ENCODE measurements at places on chromosomes 16 and 17.

DNA sequence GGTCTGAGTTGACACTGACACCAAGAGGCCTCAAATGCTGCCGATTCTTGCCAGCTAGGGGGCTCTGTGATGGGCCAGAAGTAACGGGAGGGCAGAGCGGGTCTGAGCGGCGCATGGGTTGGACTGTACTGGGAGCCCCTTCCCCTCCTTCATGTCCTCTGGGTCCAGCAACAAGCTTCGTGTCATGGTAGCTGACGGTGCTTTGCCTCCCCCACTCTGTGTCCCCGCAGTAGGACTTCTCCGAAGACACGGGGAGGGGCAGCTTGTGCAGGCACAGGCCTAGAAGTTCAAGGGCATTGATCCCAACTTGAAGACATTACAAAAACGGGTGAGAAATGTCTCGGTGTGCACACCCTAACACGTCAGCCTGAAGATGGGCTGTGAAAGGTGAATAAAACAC lies 39.8 kb upstream of the DNAH17 start:
- DNase-seq, result no peak
- H3K36me3 ChIP-seq, result no peaks in the 10 kb centered on the region
- H3K27ac ChIP-seq, result no peak overlapping the region
- no peaks in the 10 kb centered on the region for H3K27me3 ChIP-seq
- no peak overlapping the region for H3K4me3 ChIP-seq

GRCh38 chr17:57034807-57035754 lies 50.0 kb upstream of the AKAP1 start:
- peaks cover 27% of the 10 kb centered on the region for H3K27me3 ChIP-seq
- no peak overlapping the region for H3K27ac ChIP-seq
- no peaks in the 10 kb centered on the region for H3K4me1 ChIP-seq
- H3K36me3 ChIP-seq, result no peaks in the 10 kb centered on the region
- H3K4me3 ChIP-seq, result no peak overlapping the region

- H3K27ac ChIP-seq, result no peak overlapping the region
- H3K4me3 ChIP-seq, result no peak overlapping the region
- peaks cover 11% of the 10 kb centered on the region for H3K4me1 ChIP-seq
- no peaks in the 10 kb centered on the region for H3K36me3 ChIP-seq
These were observed 1.8 kb upstream of the NEUROD2 start for GRCh38 chr17:39609416-39610025.

DNA sequence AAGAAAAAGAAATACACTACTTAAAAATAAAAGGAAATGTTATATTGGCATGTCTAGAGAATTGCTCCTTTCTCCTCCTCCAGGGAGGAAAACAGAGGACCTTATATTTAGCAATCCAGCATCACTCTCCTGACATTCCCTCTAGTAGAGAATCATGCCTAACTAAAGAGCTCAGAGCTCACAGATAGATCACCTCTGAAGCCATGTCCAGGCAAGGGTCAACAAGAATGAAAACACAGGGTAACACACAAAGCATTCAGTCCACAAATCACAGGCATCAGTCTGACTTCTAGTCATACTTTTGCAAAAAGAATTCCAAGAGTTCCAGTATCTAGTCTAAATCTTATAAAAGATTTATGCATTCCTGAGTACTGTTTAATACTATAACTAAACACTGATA lies 4.4 kb upstream of the HASPIN start:
- H3K27me3 ChIP-seq, result no peaks in the 10 kb centered on the region
- DNase-seq, result no peak
- H3K36me3 ChIP-seq, result peaks cover 56% of the 10 kb centered on the region
- no peak overlapping the region for H3K4me3 ChIP-seq
- no peak overlapping the region for H3K27ac ChIP-seq

- peak within 1 kb of the TSS; percentile 92 for H3K4me3 ChIP-seq
- H3K4me1 ChIP-seq, result peaks cover 23% of the 10 kb centered on the region
- H3K27ac ChIP-seq, result peak within 1 kb of the TSS; percentile 92
- H3K36me3 ChIP-seq, result no peaks in the 10 kb centered on the region
These were observed at the start of gene SPG7 for GRCh38 chr16:89507834-89508590. SPG7 (plus strand) TSS chr16:89508403; CDS start chr16:89508418, 15 bp downstream.

- H3K4me3 ChIP-seq, result no peak overlapping the region
- no peaks in the 10 kb centered on the region for H3K36me3 ChIP-seq
- peaks cover 8% of the 10 kb centered on the region for H3K27me3 ChIP-seq
- DNase-seq, result no peak
- no peak overlapping the region for H3K27ac ChIP-seq
- no peaks in the 10 kb centered on the region for H3K4me1 ChIP-seq
These were observed 144.0 kb upstream of the IRX6 start for GRCh38 chr16:55179852-55180585.

DNA sequence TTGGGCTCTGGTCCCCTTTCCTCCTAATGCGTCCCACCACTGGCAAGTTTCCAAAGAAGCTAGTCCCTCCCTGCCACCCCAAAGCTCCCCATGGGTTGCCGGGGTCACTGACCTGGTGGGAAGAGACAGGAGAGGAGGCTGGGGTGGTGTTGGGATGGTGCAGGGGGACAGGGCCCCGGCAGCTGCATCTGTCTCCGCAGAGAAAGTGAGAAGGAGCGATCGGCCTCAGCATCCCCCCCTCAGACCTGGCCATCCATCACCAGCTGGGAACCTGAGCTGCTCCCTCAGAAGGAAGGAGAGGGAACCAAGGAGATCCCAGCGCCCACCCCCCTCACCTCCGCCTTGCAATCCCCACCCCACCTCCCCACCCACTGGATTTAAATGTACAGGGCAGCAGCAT lies 3.3 kb downstream of the ETV4 start:
- no peaks in the 10 kb centered on the region for H3K36me3 ChIP-seq
- H3K27ac ChIP-seq, result no peak overlapping the region
- DNase-seq, result no peak
- no peak overlapping the region for H3K4me3 ChIP-seq

DNA sequence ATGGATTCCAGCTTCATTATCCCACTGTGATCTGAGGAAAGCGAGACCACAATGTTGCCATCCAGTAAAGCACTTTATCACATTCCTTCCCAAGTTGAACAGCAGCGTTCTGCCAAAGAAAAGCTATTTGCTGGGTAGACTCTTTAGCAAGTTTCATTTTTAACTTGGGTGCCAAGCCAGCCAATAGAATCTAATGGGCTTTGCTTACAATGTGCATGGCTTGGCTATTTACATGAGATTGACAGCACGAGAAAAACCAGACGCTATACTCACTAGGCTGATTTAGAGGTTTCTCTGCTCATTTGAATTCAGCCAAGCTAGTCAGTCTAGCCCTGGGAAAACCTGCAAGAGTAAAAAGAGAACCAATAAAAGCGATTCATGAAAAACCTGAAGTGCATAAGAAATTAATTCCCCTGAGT lies 108.9 kb downstream of the CDH13 start:
- DNase-seq, result no peak
- H3K4me1 ChIP-seq, result no peaks in the 10 kb centered on the region
- H3K4me3 ChIP-seq, result no peak overlapping the region
- H3K36me3 ChIP-seq, result no peaks in the 10 kb centered on the region
- no peak overlapping the region for H3K27ac ChIP-seq

DNA sequence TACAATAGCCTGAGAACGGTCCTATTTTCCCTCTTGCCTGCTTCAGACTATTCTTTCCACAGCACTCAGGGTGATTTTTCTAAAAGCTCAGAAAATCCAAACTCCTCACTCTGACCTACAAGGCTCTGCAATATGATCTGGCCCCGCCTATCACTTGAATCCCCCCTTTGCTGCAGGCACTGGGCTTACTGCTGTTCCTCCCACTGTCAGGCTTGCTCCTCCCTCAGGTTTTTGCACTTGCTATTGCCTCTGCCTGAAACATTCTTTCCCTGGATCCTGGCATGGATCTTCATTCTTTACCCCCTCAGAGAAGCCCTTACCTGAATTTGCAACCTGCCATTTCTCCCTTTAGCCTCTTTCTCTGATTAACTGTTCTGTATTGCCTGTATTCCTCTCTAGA lies 52.3 kb downstream of the RPGRIP1L start:
- no peak for DNase-seq
- H3K4me1 ChIP-seq, result no peaks in the 10 kb centered on the region
- H3K27me3 ChIP-seq, result no peaks in the 10 kb centered on the region

DNA sequence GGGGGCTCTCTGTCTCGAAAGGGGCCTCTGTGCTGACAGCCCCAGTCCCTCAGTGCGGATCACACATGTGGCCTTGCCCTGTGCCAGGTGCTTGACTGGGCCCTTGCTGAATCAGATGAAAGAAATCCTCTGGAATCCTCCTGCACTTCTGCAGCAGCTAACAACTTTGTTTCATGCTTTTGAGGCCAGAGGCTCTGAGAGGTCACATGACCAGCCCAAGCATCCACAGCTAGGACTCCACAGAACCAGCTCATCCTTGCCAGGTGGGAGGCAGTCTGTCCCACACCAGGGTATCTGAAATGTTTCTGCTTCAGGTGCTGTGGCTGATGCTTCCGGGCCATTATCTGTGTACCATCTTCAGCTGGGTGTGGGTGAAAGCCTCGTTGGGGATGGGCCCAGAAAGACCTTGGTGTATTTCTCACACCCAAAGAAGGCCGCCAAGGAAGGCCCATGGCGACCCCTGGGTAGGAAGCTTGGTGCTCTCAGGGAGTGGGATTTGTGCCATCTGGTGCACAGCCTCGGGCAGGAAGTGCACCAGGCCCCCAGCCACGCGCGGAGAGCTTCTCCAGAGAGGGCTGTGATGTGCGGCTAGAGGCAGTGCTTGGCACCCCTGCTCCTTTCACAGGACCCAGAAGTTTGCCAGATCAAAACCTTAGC lies 143.8 kb downstream of the CLEC16A start:
- H3K27ac ChIP-seq, result no peak overlapping the region
- H3K27me3 ChIP-seq, result no peaks in the 10 kb centered on the region
- H3K36me3 ChIP-seq, result peaks cover 3% of the 10 kb centered on the region
- peaks cover 47% of the 10 kb centered on the region for H3K4me1 ChIP-seq

GRCh38 chr17:72702136-72702735 lies 390.3 kb downstream of the SLC39A11 start:
- H3K36me3 ChIP-seq, result peaks cover 10% of the 10 kb centered on the region
- H3K4me1 ChIP-seq, result no peaks in the 10 kb centered on the region
- no peak overlapping the region for H3K4me3 ChIP-seq
- no peaks in the 10 kb centered on the region for H3K27me3 ChIP-seq

- no peak overlapping the region for H3K4me3 ChIP-seq
- peak; percentile 77 for DNase-seq
- H3K36me3 ChIP-seq, result no peaks in the 10 kb centered on the region
- no peak overlapping the region for H3K27ac ChIP-seq
- peaks cover 81% of the 10 kb centered on the region for H3K27me3 ChIP-seq
- H3K4me1 ChIP-seq, result no peaks in the 10 kb centered on the region
These were observed 41.5 kb downstream of the CD300LF start for GRCh38 chr17:74671031-74671771.

DNA sequence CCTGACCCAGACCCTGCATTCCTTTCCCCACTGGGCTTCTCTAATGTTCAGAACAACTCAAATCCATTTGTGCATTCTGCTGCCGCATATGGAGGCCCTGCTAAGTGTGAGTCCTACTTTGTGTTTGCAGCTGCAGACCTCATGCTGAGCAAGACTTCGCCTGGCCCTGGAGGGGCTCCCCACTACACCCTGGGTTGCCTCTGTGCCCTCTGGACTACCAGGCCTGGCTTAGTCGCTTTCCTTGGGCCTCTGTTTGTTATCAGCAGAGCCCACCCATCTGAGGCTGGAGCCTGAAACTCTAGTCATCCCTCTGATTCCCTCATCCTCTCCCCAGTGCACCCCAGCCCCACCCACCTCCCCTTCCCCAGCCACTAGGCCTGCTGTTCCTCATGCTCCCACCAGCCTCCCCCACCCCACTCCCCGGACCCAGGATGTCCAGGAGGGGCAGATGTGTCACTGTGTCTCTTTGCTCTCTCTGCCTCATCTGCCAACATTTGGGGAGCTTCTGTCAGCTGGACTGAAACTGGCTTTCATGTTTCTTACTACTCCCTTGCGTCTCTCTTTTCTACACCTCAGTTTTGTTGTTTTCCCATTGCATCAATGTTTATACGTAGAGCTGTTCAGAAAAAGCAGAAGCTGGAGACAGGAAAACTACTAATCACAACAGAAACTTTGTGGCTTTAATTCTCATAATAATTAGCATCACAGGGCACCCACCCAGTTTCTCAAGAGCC lies 17.9 kb upstream of the CD300E start:
- no peak overlapping the region for H3K4me3 ChIP-seq
- peaks cover 14% of the 10 kb centered on the region for H3K4me1 ChIP-seq
- no peak for DNase-seq
- peaks cover 72% of the 10 kb centered on the region for H3K27me3 ChIP-seq
- H3K36me3 ChIP-seq, result no peaks in the 10 kb centered on the region

GRCh38 chr17:80644536-80644935 lies 99.9 kb downstream of the RPTOR start:
- DNase-seq, result no peak
- H3K27me3 ChIP-seq, result no peaks in the 10 kb centered on the region
- H3K36me3 ChIP-seq, result peaks cover 54% of the 10 kb centered on the region
- no peak overlapping the region for H3K27ac ChIP-seq
- peaks cover 61% of the 10 kb centered on the region for H3K4me1 ChIP-seq
- H3K4me3 ChIP-seq, result no peak overlapping the region

GRCh38 chr16:81589975-81590650 lies 145.5 kb downstream of the CMIP start:
- no peaks in the 10 kb centered on the region for H3K36me3 ChIP-seq
- H3K4me3 ChIP-seq, result no peak overlapping the region
- DNase-seq, result no peak
- H3K4me1 ChIP-seq, result peaks cover 6% of the 10 kb centered on the region
- no peak overlapping the region for H3K27ac ChIP-seq

GRCh38 chr16:10080051-10080772 lies 102.0 kb downstream of the GRIN2A start:
- H3K4me3 ChIP-seq, result no peak overlapping the region
- no peaks in the 10 kb centered on the region for H3K36me3 ChIP-seq
- no peak overlapping the region for H3K27ac ChIP-seq
- DNase-seq, result no peak

- no peaks in the 10 kb centered on the region for H3K36me3 ChIP-seq
- no peak overlapping the region for H3K4me3 ChIP-seq
- H3K27ac ChIP-seq, result no peak overlapping the region
- peaks cover 39% of the 10 kb centered on the region for H3K4me1 ChIP-seq
- DNase-seq, result no peak
These were observed 91.4 kb downstream of the C16orf78 start for GRCh38 chr16:49464877-49465504.

- peak; percentile 55 for DNase-seq
- H3K4me1 ChIP-seq, result peaks cover 51% of the 10 kb centered on the region
- H3K27me3 ChIP-seq, result peaks cover 13% of the 10 kb centered on the region
- no peaks in the 10 kb centered on the region for H3K36me3 ChIP-seq
These were observed 10.3 kb upstream of the IRF8 start for GRCh38 chr16:85888405-85889331.

GRCh38 chr17:17416400-17417360 lies 60.1 kb upstream of the MED9 start:
- no peaks in the 10 kb centered on the region for H3K36me3 ChIP-seq
- H3K4me3 ChIP-seq, result no peak overlapping the region
- no peak for DNase-seq
- H3K27me3 ChIP-seq, result peaks cover 4% of the 10 kb centered on the region
- peak overlapping the region; percentile 30 for H3K27ac ChIP-seq
- H3K4me1 ChIP-seq, result peaks cover 21% of the 10 kb centered on the region

DNA sequence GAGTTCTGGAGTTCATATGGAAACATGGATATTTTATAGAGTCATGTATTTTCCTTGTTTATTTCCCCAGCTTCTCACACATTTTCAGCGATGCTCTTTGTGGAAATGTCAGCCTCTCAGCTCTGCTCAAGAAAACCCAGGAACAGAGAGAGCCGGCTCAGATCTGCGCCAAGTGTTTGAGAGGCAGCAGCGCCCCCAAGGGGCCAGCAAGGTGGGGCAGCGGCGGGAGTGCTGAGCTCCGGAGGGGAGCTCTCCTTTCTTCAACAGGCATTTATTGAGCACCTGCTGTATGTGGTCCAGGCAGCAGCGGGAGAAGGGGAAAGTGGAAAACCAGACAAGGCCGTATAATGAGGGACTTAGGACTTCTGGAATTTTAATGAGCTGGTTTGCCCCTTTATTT lies 421.1 kb upstream of the C16orf82 start:
- no peaks in the 10 kb centered on the region for H3K36me3 ChIP-seq
- peaks cover 22% of the 10 kb centered on the region for H3K27me3 ChIP-seq
- DNase-seq, result peak; percentile 39
- H3K4me1 ChIP-seq, result peaks cover 11% of the 10 kb centered on the region
